ENCODE measurements at places on chromosomes 3 and 15.

- no peak for DNase-seq
These were observed 654 bp downstream of the RUBCN start for GRCh38 chr3:197736010-197736490.

- DNase-seq = no peak
These were observed 27.8 kb downstream of the IFT80 start for GRCh38 chr3:160370987-160371857.

GRCh38 chr3:181698263-181698954 lies 13.3 kb upstream of the SOX2 start:
- no peak for DNase-seq

GRCh38 chr3:132004571-132004970 lies 30.2 kb downstream of the CPNE4 start:
- no peak for DNase-seq

DNA sequence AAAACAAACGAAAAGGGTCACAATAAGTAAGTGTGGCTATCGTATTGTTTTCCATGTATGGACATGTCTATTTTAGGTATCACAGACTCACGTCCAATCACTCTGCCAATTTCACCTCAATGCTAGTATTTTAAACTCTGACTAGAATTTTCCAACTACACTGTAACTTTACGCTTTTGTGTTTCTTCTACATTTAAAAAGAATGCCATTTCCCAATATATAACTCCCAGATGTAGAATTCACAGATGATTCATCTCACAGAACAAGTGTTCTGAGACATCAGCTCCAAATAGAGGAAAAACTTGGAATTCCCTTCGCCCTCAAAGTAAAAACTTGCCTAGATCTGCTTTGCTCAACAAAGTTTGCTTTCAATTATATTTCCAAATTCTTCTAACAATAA lies 14.2 kb downstream of the LRIG1 start:
- no peak for DNase-seq

DNA sequence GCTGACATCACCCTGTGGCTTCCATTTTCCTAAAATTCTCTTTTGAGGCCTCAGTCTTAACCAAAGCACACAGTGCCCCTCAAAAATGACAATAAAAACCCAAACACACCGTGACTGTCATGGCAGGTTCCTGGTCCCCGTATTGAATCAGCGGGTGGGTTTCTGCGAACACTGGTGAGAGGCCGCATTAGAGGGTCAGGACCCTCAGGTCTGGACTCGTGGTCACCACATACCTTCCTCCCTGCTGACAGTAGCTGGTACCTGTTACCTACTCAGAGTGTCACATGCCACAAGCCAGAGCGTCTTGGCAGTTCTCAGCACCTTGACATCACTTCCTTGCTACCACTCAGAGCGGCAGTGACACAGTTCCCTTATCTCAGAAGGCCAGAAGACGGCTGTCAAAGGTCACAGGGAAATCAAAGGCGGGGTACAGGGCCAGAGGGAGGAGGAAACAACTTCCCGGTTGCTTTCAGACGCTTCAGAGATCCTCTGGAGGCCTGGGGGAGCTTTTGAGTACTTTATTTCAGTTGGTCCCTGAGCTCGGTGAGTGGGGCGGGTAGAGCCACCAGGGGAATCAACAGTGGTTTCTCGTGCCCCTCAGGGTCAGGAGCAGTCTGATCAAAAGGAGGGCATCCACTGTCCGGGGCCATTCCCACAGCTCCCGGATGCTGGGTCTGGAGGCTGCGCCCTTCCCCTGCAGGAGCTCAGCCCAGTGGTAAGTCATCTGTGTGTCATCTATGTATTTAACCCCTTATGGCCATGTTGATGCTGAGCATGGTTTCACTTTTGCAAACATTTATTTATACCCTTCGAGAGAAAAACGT lies at the start of the genes CCR5AS and CCRL2:
TSS of gene CCR5AS (minus strand) at position 279 of the 824 bp plus-strand sequence.
TSS of gene CCRL2 (plus strand) at position 472 of the 824 bp plus-strand sequence. CDS start 821 bp downstream, outside the sequence.
- peak; percentile 10 for DNase-seq

DNA sequence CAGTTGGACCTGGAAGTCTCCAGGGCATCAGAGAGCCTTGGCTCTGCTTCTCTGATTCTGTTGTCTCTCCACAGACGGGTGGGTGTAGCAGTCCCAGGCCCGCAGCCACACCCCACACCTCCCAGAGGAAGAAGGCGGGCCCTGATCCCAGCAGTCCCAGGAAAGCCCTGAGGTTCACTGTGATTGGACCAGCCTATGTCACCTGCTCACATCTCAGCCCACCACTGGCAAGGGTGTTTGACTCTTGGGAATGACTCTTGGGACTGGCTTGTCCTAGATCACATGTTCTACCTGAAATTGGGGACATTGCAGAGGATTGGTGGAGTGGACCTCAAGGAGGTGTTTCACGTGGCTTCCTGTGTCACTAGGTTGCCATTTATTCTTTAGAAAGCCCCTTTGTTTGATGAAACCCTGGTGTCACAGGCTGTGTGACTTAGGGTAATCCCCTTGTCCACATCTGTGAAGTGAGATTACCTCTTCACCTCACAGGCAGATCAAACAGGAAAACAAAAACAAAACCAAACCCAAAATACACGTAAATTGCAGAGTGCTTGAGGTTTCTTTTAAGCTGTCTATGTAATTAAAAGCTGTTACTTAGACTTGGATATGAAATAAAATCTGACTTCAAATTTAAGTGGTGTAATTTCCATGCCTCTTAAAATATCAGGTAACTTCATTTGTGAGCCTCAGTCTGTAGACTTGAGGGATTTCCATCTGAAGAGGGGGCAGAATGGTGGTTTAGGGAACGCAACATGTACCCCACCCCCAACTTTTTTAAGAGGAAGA lies 26.7 kb downstream of the FLNB start:
- DNase-seq = no peak

DNA sequence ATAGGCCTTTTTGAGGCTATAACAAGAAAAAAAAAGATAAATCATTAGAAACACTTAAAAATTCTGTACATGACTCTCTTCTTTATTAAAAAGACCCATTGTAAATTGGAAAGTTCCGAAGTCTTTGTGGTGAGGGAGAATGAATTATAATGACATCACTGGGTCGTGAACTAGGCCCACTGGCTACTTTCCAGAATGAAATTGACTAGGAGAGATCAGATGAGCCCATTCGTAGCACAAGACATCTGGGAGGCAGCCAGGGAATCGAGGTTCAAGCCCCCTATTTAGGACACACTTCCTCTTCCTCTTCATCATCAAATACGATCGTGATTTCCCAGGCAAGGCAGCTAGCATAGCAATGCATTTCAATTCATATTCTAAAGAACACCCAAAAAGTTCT lies 889.8 kb upstream of the NR2F2 start:
- DNase-seq = no peak

DNA sequence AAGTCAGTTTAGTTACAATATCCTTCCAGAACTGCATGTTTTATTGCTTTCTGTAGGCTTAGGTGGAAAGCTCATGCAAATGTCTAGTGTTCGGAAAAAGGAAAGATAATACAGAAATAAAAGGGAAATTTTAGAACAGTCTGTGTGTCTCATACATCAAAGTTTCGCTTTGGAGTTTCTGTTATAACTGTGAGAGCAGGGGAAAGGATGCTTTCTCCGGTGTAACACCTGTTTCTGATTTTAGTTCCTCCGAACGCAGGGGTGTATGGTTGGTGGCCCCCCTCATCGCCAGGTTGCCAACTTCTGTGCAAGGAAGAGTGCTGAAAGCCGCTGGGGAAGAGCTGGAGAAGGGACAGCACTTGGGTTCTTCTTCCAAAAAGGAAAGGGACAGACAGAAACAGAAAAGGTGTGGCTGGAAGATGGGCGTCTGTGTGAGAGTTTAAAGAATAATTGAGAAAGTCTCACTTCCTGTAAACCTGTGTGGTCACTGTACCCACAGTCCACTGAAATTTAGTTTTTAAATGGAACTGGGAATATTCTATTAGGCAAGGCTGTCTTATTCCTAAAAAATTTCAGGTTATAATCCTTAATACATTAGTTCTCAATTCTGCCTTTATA lies 6.7 kb downstream of the P2RY12 start:
- no peak for DNase-seq

DNA sequence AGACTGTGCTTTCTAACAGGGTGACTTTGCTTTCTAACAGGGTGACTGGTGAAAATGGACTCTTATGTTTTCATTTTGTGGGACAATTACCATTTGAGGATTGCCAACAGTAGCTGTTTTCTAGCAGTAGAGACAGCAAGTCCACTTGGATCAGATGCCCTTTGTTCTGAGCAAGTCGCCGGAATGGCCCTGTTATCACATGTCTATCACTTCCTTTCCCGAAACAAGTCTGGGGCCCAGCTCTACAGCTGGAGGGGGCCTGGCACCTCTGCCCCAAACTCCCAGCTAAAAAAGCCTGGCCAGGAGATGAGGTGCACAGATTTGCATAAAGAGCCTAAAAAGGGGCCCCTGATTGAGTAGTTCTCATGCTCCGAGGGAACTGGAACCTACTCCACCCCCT lies 44.6 kb downstream of the THBS1 start:
- no peak for DNase-seq

DNA sequence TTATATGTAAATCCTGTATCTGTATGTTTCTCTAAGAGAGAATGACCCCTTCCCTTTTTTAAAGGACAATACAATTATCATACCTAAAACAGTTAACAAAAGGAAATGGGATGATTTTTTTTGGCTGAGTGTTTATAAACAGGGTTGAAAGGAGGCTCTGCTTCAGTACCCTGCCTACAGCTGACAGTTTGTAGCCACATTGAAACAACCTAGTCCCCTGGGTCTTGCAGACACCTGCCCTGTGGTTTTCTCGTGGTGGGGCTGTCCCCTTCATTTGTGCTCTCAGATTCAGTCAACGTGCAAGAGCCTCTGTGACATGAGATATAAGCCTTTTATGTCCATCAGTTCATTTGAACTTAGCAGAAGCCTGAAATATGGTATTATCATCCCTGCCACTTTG lies 2.3 kb upstream of the HMCES start:
- DNase-seq = no peak

GRCh38 chr15:39870537-39870936 lies 49.5 kb downstream of the GPR176 start:
- DNase-seq = no peak

Data from activated CD8-positive, alpha-beta memory T cell treated with anti-CD3 and anti-CD28 coated beads for 1 hour (primary cell).